ENCODE measurements at places on chromosomes 6 and 20.

- no peak for DNase-seq
Measured at GRCh38 chr20:4320291-4320690, 304.9 kb upstream of the RNF24 start.

GRCh38 chr6:142760152-142760551 is 184.8 kb downstream of the HIVEP2 start:
- DNase-seq = no peak

- DNase-seq = no peak
Measured at GRCh38 chr20:19958219-19958618, 58.9 kb upstream of the NAA20 start.

- no peak for DNase-seq
Measured at GRCh38 chr6:16108921-16109658, 19.8 kb upstream of the MYLIP start.

DNA sequence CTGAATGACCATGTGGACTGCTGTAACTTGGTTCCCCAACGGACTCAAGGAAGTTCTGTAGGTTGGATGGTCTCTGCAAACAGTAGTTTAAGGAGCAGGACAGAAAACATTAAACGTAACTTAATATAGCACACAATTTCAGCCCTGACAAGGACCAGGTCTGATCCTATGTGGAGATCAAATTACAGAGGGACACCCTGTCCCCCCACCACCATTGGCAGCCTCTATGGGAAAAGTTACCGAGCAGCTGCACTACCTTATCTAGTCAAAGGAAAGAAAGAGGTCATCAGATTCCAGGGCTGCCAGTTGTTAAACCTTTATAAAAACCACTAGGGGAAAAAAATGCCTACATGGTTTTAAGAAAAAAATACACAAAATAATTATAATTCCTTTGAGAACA is 191.5 kb upstream of the RSPO3 start:
- no peak for DNase-seq

DNA sequence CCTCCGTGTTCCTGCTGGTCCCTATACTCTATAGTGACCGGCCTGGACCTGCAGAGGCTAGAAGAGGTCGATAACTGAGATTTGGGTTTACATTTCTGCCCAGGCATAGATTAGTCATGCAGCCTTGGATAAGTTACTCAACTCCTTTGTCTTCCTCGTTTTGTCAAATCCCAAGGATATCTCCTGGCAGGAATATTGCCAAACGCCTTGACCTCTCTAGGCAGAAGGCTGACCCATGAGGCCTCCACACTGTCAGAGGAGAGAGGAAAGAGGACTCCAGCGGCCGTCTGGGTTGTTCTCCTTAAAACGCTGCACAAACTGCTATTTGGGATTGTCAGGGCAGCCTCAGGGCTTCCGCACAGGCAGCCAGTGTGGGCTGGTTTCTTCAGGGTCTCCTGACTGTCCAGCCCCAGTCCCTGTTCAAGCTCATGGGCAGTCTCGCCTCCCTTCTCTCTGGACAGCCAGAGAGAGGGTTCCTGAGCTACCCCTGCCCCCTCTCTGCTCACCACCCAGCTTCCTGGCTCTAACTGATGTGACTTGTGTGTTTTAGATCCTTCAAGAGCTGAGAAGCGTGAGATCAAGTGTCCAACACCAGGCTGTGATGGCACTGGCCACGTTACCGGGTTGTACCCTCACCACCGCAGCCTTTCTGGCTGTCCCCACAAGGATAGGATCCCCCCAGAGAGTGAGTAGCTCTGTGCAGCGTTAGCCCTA is 44.7 kb upstream of the PCMTD2 start:
- no peak for DNase-seq

Measured in stimulated activated CD4-positive, alpha-beta T cell treated with anti-CD3 and anti-CD28 coated beads, Interleukin-15, amount 100 ng/mL, for 1 hour (primary cell).